ENCODE measurements at places on chromosomes 13 and 19.
A peak's percentile ranks its signal among the peaks of the same experiment; 100 is the strongest.

GRCh38 chr13:110646442-110647364 lies 31.4 kb downstream of the NAXD start:
- DNase-seq, result no peak

- no peak for DNase-seq
Measured at GRCh38 chr13:79409828-79410227, 3.8 kb upstream of the RBM26 start.

DNA sequence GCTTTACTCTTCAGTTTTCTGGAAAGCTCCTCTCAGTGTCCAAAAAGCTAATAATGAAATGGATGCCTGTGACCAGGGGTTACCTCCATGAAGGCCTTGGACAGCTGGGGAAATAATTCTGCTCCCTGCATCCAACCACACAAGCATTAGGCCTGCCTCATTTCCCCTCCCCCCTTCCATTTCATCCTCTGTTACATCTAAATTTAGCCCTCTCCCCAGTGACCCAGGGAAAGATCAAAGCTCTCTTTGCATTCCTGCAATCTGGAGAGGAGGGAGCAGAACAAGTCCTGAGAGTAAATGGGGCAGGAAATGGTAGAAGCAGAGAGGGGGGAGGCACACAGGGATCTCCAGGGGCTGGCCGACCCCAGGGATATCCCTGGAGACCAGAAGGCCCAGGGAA lies 452.7 kb downstream of the TSHZ3 start:
- no peak for DNase-seq

- no peak for DNase-seq
Measured at GRCh38 chr13:55120631-55121030, 2020.1 kb upstream of the PRR20A start.

DNA sequence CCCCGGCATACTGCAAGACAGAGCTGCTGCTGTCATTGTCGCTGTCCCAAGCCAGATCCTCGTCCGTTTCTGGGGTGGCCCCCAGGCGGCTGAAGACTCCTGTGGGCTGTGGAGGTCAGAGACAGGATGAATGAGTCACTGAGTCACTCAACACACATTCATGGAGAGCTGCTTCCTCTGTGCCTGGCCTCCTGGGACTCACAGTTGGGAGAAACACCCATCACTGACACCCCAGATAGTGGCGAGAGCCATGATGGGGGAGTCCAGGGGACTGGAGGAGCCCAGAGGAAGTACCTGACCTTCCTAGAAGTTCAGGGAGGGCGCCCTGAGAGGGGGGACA lies 26.0 kb downstream of the C19orf47 start:
- no peak for DNase-seq

DNA sequence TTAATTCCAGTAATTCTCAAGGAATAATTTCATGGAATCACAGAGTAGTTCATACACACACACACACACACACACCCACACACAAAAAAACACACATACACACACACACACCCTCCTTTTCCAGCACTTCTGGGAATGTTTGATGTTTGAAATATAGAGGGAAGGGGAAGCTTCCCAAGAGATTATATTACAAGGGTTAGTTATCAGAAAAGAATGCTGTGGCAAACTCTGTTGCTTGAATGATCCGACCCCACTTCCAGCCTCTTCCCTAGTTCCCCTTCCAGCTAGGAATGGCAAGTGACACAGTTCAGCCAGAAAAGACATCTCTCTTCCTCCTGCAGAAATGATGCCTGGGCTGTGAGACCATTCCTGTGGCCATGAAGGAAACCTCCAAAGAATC lies 49.9 kb downstream of the KCTD12 start:
- no peak for DNase-seq

- DNase-seq, result peak; percentile 50
Measured at GRCh38 chr19:34345947-34346351, 19.0 kb upstream of the GPI start.

- DNase-seq, result no peak
Measured at GRCh38 chr19:8607386-8607785, 3.1 kb downstream of the ADAMTS10 start.

DNA sequence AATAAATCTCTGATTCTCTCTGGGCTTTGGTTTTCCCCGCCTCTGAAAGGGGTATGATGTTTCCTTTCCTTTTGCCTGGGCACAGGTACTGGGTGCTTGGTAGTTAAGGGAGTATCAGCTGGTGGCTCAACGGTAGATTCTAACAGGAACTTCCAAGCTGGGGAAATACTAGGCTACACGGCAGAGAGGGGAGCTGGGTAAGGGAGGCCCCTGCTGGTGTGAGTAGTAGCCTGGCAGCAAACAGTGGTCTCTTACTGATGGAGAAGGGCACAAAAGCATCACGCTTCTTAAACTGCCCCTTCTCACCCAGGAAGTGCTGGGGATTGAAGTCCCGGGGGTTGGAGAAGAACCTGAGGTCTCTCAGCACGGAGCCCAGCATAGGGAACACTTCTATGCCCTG lies 26.9 kb upstream of the CYP2A7 start:
- no peak for DNase-seq

DNA sequence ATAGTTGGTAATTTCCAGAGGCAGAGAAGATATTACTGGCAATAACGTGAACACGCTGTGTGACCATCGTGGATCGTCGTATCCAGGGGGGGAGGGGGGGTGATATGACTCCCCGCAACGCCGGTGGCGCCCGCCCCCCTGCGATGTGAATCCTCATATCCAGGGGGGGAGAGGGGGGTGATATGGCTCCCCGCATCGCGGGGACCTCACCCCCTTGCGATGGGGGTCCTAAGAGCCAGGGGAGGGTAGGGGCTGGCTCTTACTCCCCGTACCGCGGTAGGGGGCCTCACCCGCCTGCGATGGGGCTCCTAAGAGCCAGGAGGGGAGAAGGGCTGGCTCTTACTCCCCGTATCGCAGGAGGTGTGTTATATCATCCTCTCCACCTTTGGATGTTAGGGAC lies 31.3 kb upstream of the RGCC start:
- DNase-seq, result no peak

DNA sequence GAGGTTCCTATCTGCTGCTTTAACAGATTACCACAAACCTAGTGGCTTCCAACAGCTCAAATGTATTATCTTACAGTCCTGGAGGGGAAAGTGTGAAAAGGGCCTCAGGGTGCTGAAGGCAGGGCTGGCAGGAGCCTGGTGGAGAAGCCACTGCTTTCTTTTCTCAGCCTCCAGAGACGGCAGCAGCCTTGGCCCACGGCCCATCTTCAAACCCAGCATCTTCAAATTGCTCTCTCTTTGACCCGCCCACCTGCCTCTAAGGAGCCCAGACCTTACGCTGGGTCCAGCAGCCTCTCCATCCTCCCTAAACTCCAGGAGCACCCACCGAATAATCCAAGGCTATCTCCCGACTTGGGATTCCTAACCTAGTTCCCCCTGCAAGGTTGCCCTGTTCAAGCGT lies 35.6 kb downstream of the C13orf46 start:
- no peak for DNase-seq

DNA sequence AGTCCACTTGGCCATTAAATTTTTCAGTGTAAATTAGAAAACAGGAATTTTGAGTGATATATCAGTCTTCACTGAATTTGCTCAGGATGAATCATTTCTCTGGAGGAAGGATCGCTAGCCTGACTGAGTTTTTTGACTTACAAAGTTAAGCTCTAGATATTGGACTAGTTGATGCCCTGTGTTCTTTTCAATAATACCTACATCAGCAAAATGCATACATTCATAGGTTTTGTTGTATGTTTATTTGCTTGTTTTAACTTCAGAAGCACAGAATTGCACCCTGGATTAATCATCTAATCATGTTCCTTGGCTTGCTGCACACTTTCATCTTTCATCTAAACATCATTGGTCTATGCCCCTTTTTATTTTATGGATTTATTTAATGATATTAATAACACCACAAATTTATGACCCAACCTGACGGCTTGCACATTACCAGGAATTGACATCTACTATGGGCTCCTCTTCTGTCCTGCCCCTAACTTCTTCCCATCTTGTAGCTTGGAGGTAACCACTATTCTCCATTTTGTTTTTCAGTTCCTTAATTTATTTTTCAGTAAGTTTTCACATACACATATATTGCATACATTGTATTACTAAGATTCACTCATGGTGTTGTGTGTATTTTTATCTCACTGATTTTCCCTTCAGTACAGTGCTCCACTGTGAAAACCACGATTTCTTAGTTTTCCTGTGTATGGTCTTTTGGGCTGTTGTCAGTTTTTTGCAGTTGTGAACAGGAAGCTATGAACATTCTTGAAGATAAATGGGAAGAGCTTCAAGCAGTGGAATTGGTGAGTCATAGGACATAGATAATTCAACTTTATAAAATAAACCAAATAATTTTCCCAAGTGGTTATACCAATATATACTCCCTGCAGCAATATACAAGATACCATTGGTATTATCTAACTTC lies 23.3 kb downstream of the COMMD6 start:
- no peak for DNase-seq

Data from stimulated activated CD8-positive, alpha-beta memory T cell treated with anti-CD3 and anti-CD28 coated beads, Interleukin-2, amount 100 ng/mL, for 1 hour (primary cell).